Activated T-helper 17 cell treated with anti-CD3 and anti-CD28 coated beads, Interleukin-2, amount 50 U/mL, for 72 hours (primary cell): ENCODE measurements at places on chromosomes 1 and 21. TPM values are rescaled to one million over a fixed set of nuclear protein-coding genes. Genes with fewer than 3 reads are reported as not detected.

The RAB42 gene
- not detected for total RNA-seq

DNA sequence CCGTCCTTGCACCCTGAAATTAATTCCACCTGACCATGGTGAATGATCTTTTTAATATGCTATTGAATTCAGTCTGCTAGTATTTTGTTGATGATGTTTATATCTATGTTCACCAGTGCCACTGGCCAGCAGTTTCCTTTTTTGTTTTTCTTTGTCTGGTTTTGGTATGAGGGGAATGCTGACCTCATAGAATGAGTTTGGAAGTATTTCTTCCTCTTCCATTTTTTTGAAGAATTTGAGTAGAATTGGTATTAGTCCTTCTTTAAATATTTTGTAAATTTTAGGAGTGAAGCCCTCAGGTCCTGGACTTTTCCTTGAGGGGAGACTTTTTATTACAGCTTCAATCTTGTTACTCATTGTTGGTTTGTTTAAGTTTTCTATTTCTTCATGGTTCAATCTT lies 231.6 kb downstream of the MRPL39 start:
- H3K4me3 ChIP-seq = no peak overlapping the region
- no peaks in the 10 kb centered on the region for H3K36me3 ChIP-seq
- no peak overlapping the region for H3K27ac ChIP-seq
- no peaks in the 10 kb centered on the region for H3K4me1 ChIP-seq
- H3K27me3 ChIP-seq = peaks cover 3% of the 10 kb centered on the region
- ATAC-seq = no peak

The CSTB gene
- 33.6 TPM for total RNA-seq

The LCE3E gene
- total RNA-seq = not detected

DNA sequence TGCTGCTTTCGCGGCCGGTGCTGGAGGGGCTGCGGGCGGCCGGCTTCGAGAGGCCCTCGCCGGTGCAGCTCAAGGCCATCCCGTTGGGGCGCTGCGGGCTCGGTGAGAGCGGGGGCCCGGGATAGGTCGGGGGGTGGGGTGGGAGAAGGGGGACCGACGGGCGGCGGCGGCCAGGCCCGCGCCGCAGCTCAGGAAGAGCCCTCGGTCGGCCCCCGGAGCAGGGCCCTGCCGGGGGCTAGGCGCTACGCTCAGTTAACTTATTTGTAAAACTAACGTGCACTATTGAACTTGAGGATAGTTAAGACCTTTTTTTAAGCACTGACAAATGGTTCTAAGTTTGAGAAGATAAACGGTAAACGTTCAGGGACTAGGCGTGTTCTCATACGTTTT lies 418 bp downstream of the DDX20 start:
- H3K36me3 ChIP-seq = peaks cover 49% of the 10 kb centered on the region
- ATAC-seq = peak; percentile 25
- peak overlapping the region; percentile 90 for H3K27ac ChIP-seq
- peak overlapping the region; percentile 89 for H3K4me3 ChIP-seq
- peaks cover 29% of the 10 kb centered on the region for H3K4me1 ChIP-seq
- H3K27me3 ChIP-seq = no peaks in the 10 kb centered on the region

DNA sequence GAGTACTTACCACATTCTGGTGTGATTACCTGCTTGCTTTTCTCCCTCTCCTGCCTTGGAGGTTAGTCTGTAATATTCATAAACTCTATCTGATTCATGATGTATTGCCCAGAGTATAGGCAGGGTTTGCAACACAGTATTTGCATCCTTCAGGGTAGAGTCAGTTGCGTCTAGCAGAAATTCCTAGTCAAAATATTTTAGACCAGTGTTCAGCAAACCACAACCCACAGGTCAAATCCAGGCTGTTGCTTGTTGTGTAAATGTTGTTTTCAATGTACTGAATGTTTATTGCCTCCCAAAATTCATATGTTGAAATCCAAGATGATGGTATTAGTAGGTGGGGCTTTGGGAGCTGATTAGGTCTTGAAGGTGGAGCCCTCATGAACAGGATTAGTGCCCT lies 82.9 kb downstream of the NGF start:
- no peak for ATAC-seq
- H3K27ac ChIP-seq = no peak overlapping the region
- H3K27me3 ChIP-seq = peaks cover 15% of the 10 kb centered on the region
- no peaks in the 10 kb centered on the region for H3K36me3 ChIP-seq

DNA sequence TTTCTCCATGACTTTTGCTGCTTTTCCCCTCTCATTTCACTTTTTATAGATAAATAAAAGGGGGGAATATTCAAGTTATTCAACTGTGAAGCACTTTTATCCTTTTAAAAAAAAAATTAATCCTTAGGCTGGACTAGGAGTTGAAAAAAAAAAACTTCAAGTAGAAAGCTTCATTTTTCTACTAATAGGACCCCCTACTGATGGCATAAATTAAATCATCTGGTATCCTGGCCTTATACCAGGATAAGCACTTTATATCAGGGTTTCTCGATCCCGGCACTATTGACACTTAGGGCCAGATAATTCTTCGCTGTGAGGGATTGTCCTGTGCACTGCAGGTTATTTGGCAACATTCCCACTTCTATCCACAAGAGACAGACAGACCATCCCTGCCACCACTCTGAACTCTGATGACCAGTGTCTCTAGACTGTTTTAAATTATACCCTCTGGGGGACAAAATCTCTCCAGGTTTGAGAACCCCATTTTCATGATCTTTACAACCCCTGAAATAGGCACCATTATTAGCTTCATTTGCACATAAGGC lies 17.6 kb downstream of the USP33 start:
- H3K27me3 ChIP-seq = no peaks in the 10 kb centered on the region
- no peak overlapping the region for H3K4me3 ChIP-seq

DNA sequence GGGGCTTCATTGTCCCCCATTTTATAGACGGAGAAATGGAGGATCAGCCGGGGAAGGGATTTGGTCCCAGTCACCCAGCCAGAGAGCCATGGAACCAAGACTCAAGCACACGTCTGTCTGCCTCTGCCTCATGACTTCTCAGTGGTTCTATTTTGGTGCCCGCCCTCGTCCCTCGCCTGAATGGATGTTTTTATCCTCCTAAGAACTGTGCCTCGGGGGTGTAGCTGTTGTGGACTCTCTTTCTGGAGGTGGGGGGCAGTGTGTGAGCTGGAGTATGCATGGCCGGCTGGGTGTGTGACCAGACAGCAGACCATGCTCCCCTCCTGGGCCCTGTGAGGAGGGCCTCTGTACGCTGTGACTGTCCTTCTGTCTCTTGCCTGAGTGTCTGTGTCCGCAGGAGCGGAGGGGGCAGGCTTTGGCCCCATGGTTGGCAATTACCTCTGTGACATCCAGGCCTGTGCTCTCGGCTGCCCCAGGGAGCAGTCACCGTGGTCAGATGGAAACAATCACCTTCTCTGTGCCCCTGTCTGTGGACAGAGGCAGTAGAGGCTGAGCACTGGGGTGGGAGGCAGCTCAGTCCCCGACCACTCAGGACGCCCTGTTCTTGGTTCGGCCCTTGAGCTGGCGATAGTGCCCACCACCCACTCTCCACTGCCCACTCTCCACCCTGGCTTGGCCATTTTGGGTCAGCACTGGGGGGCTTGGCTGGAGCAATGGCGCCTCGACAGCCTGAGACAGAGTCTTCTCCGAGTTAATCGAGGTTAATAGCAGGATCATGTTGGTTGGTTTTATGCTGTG lies 20.4 kb downstream of the WNT4 start:
- no peak overlapping the region for H3K27ac ChIP-seq
- no peaks in the 10 kb centered on the region for H3K27me3 ChIP-seq
- no peak for ATAC-seq
- H3K4me1 ChIP-seq = peaks cover 6% of the 10 kb centered on the region
- no peak overlapping the region for H3K4me3 ChIP-seq
- peaks cover 12% of the 10 kb centered on the region for H3K36me3 ChIP-seq
